ENCODE measurements at places on chromosomes 16 and 17.

GRCh38 chr16:12000032-12000431, 23.5 kb downstream of the SNX29 start:
- H3K4me3 ChIP-seq, result no peak overlapping the region
- H3K27ac ChIP-seq, result no peak overlapping the region
- H3K4me1 ChIP-seq, result no peaks in the 10 kb centered on the region
- H3K27me3 ChIP-seq, result no peaks in the 10 kb centered on the region

DNA sequence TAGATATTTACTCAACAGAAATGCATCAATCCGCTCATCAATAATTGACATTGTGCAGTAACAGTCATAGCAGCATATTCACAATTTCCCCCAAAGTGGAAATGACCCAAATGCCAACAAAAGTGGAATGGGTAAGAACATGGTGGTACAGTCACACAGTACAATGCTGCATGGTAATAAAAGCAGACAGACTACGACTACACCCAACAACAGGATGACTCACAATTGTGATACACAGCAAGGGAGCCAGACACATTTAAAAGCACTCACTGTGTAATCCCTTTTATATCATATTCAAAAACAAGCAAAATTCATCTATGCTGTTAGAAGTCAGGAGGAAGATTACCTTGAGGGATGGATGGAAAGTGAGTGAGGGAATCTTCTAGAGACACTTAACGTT, 76.5 kb upstream of the NUDT7 start:
- DNase-seq, result no peak
- no peak overlapping the region for H3K27ac ChIP-seq
- no peaks in the 10 kb centered on the region for H3K27me3 ChIP-seq
- H3K36me3 ChIP-seq, result no peaks in the 10 kb centered on the region
- H3K4me1 ChIP-seq, result no peaks in the 10 kb centered on the region

DNA sequence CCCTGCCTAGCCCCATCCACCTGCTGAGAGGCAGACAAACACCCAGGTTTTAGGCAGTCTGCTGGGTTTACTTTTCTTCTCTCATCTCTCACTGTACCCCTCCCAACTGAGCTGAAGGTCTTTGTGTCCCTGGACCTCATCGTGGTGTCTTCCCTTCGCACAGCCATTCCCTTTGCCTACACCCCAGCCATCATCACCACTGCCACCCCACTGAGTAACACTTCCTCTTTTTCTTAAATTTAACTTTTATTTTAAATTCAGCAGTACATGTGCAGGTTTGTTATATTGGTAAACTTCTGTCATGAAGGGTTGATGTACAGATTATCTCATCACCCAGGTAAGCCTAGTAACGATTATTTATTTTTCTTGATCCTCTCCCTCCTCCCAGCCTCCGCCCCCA, 188.3 kb upstream of the MON1B start:
- DNase-seq, result no peak
- no peak overlapping the region for H3K27ac ChIP-seq
- H3K4me1 ChIP-seq, result no peaks in the 10 kb centered on the region

- no peak overlapping the region for H3K4me3 ChIP-seq
- no peak overlapping the region for H3K27ac ChIP-seq
- DNase-seq, result no peak
- no peaks in the 10 kb centered on the region for H3K36me3 ChIP-seq
Observed at GRCh38 chr17:75832164-75832651, 12.0 kb downstream of the UNC13D start.

GRCh38 chr17:14308965-14309879, 8.3 kb downstream of the HS3ST3B1 start:
- no peaks in the 10 kb centered on the region for H3K36me3 ChIP-seq
- H3K27me3 ChIP-seq, result peaks cover 39% of the 10 kb centered on the region
- H3K27ac ChIP-seq, result peak overlapping the region; percentile 80
- peak overlapping the region; percentile 62 for H3K4me3 ChIP-seq
- peaks cover 49% of the 10 kb centered on the region for H3K4me1 ChIP-seq

DNA sequence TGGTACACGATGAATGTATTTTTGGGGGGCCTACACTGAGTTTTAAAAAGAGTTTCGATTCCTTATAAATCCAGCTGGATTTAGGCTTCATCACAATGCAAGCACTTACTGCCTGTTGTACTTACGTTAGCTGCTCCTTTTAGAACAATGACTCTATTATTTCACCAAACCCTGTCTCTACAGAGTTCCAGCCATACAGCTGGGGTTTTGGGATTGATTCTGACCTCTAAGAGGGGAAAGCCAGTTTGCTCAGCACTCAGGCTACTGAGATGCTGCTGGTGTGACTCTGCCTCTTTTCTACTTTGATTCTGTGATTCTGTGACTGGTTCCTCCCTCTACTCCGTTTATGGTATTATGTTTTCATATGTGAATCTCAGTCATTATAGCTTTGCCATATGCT, 329.7 kb downstream of the ABCC12 start:
- H3K4me1 ChIP-seq, result no peaks in the 10 kb centered on the region
- no peaks in the 10 kb centered on the region for H3K27me3 ChIP-seq
- no peak overlapping the region for H3K4me3 ChIP-seq
- no peak overlapping the region for H3K27ac ChIP-seq
- H3K36me3 ChIP-seq, result no peaks in the 10 kb centered on the region
- no peak for DNase-seq

- peaks cover 67% of the 10 kb centered on the region for H3K27me3 ChIP-seq
- no peak for DNase-seq
- H3K4me1 ChIP-seq, result peaks cover 63% of the 10 kb centered on the region
- no peak overlapping the region for H3K27ac ChIP-seq
Observed at GRCh38 chr17:17696882-17697633, 15.8 kb downstream of the RAI1 start.

GRCh38 chr17:82939621-82940135, 99.9 kb upstream of the ZNF750 start:
- DNase-seq, result no peak
- no peaks in the 10 kb centered on the region for H3K27me3 ChIP-seq
- H3K4me1 ChIP-seq, result peaks cover 7% of the 10 kb centered on the region
- H3K4me3 ChIP-seq, result no peak overlapping the region
- H3K36me3 ChIP-seq, result no peaks in the 10 kb centered on the region
- H3K27ac ChIP-seq, result no peak overlapping the region

DNA sequence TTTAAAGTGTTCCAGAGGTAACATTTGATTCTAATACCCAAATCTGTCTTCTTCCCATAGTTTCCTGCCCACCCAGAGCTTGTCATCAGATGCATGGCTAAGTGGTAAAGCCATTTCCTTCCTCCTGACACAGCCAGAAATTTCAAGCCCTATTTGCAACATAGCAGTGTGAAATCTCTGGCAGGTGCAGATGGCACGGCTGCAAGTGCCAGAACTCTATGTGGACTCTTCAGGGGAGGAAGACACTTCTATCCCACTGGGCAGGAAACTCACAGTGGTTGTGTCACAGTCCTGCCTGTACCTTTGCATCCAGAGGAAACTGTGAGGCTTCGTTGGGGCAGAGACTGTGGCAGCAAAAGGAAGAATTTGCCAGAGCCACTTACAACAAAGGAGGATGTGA, 13.2 kb downstream of the DYNLRB2 start:
- H3K27ac ChIP-seq, result no peak overlapping the region
- H3K27me3 ChIP-seq, result peaks cover 38% of the 10 kb centered on the region
- H3K36me3 ChIP-seq, result no peaks in the 10 kb centered on the region
- no peak overlapping the region for H3K4me3 ChIP-seq
- no peaks in the 10 kb centered on the region for H3K4me1 ChIP-seq
- DNase-seq, result no peak

All from neural progenitor cell (in vitro differentiated cells).